Hindlimb muscle (tissue), 1 donor: ENCODE measurements at places on chromosomes 3 and 15.
A peak's percentile ranks its signal among the peaks of the same experiment; 100 is the strongest.

DNA sequence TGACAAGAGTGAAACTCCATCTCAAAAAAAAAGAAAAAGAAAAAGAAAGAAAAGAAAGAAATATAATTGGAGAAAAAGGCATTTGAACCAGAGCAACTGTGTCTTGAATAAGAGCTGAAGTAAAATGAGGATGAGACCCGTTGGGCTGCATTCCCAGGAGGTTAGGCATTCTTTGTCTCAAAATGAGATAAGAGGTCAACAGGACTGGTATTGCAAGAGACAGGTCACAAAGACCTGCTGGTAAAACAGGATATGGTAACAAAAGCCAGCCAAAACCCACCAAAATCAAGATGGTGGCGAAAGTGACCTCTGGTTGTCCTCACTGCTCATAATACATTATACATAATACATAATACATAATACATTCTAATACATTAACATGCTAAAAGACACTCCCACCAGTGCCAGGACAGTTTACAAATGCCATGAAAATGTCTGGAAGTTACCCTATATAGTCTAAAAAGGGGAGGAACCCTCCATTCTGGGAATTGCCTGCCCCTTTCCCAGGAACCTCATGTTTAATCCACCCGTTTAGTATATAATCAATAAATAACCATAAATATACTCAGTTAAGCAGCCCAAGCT lies 8.6 kb upstream of the TIPIN start:
- DNase-seq: no peak

DNA sequence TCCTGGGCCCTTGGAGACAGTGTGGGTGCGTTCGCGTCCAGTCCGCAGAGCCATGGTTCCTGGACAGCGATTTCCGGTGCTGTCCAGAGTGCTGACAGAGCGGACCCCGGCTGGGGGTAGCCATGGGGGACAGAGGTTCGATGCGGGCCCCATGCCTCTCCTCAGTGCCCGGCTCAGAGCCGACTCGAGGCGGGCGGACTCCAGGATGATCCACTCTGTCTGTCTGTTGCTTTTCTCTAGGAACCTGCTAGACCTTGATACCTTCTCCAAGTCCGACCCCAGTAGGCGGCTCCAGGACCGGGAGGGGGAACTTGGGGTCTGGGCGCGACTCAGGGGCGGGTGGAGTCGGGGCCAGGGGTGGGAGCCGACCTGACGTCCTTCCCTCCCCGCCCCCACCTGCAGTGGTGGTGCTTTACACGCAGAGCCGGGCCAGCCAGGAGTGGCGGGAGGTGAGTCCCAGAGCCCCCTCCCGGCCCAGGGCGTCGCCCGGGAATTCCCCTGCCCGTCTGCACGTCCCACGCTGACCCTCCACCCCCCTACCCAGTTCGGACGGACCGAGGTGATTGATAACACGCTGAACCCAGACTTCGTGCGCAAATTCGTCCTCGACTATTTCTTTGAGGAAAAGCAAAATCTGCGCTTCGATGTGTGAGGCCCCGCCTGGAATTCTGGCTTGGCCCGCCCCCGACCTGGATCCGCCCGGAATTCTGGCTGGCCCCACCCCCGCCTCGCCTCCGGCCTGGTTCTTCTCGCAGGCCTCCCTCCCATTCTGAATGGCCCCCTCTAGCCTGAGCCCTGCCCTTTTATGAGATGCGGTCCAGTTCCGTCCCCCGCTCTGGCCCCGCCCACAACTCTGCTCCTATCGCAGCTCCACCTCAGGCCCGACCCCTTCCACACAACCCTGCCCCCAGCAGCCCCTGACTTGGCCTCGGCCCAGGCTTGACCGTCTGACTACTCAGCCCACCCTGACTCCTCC lies 1.0 kb downstream of the CPNE9 start:
- DNase-seq: peak; percentile 35

DNA sequence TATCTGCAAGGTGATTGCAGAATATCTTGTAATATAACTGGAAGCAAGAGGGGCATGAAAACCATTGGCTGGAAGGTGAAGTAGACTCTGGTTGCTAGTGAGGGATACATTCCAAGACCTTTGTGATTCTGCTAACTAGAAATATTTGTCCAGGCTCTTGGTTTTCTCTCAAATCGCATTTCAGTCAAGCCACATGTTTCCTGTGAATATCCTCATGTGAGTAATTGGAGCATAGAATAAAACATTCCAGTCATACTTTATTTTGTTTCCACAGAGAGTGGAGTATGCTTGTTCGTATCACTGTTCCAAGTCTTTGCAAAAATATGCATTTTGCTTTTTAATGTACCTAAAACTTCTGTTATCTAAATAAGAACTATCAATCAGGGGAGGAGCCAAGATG lies 850.0 kb downstream of the EPHA3 start:
- DNase-seq: no peak

GRCh38 chr3:121800906-121801305 lies 34.0 kb downstream of the IQCB1 start:
- DNase-seq: no peak

DNA sequence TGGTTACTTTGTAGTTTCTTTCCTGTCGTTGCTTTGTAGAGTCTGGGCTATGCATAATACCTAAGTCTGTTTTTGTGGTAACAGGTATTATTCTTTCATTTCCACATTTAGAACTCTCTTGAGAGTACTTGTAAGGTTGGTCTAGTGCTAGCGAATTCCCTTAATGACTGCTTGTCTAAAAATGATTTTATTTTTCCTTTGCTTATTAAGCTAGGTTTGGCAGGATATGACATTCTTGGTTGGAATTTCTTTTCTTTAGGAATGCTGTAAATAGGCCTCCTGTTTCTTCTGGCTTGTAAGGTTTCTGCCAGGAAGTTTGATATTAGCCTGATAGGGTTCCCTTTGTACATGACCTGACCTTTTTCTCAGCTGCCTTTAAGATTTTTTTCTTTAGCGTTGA lies 70.1 kb upstream of the SGO1 start:
- DNase-seq: no peak

GRCh38 chr3:133374708-133375402 lies 25.0 kb upstream of the BFSP2 start:
- DNase-seq: no peak

DNA sequence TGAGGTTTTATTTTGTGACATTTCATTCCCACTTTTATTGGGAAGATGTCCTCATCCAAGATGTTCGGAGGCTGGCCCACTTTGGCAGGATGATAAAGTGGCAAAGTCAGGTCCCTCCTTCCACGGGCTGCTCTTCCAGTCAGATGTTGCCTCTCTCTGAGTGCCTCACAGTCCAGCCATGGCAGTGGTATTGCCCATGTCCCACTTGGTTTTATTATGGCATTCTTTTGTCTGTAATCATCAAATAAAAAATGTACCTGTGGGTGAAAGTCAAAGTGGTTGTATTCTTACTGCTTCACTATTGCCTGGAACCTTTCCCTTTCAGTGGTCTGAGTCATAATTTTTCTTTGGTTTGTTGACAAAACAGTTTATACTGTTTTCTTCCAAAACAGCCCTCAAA lies 20.2 kb downstream of the ARNT2 start:
- no peak for DNase-seq

- DNase-seq: no peak
These were observed 113.7 kb downstream of the OXSM start for GRCh38 chr3:25903371-25904129.

DNA sequence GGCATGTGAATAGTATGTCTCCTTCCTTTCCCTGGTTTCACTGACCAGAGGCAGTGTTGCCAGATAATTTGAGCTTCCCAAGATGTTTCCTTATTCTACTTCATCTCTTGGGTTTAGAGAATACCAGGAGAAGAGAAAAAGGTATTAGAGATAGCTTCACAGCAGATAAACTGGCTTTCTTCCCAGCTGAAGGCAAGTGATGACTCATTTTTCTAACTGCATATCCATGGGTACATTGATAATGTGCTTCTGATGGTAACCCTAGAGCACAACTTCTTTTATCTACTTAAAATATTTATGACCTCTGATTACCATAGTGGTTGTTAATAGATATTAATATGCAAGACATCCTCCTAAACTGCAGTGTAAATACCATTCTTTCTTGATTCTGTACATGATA lies 34.6 kb upstream of the CMTM8 start:
- no peak for DNase-seq

DNA sequence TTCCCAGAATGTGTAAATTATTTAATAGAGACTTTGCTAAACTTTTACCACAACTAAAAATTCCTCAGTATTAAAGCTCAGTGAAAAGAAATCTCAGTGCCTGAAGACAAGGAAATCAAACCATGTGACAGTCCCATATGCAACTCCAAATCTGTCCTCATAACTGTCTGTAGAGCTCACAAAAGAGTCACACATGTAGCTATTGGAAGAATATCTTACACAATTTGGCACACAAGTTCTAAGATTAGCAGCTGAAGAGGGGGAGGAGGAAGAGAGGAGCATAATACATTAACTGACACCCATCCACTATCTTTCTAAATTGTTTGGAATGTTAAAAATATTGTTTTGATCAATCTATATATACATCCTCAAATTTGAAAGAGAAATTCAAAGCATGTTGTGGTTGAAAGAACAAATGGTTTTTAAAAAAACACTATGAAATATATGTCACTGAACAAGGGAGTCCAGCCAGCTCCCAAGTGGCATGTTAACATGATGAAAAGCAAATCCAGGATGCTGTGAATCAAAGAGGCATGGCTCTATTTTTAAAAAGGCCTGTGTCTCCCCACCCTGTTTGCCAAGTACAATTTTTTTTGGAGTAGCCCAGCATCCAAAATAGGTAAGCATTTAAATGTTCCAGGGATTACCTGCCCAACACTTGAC lies 126.3 kb upstream of the NANOGP8 start:
- DNase-seq: no peak

- no peak for DNase-seq
These were observed 4.8 kb downstream of the LRRC58 start for GRCh38 chr3:120344349-120344748.

DNA sequence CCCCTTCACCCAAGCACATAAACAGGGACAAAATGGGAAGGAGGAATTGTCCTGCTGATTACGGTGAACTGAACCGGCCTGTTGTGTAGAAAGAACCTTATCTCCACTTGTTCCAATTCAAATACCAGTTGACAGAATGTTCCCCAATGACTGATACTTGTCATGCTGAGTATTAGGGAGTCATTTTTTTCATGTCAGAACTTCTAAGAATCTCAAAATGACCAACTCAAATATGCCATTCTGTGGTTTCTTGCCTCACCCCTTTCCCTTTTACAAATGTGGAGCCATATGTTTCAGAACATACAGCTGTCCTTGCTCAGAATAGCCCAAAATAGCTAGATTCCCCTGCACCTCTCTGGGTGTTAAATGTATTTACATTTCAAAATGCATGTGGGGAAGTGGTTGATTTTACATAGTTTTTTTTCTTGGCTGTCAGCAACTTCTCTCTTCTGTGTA lies 405.9 kb upstream of the TBL1XR1 start:
- no peak for DNase-seq

DNA sequence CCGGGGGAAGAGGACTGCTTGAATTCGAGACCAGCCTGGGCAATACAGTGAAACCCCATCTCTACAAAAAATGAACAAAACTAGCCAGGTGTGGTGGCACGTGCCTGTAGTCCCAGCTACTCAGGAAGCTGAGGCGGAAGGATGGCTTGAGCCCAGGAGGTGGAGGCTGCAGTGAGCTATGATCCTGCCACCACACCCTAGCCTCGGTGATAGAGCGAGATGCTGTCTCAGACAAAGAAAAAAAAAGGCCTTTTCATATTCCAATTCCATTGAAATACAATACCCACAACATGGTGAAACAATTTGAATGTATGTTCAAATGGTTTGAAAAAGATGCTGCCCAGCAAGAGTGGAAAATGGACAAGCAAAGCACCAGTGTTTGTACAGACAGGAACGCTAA lies 61.8 kb upstream of the ZNF148 start:
- no peak for DNase-seq

GRCh38 chr3:146750196-146750595 lies 145.1 kb upstream of the PLSCR5 start:
- no peak for DNase-seq

DNA sequence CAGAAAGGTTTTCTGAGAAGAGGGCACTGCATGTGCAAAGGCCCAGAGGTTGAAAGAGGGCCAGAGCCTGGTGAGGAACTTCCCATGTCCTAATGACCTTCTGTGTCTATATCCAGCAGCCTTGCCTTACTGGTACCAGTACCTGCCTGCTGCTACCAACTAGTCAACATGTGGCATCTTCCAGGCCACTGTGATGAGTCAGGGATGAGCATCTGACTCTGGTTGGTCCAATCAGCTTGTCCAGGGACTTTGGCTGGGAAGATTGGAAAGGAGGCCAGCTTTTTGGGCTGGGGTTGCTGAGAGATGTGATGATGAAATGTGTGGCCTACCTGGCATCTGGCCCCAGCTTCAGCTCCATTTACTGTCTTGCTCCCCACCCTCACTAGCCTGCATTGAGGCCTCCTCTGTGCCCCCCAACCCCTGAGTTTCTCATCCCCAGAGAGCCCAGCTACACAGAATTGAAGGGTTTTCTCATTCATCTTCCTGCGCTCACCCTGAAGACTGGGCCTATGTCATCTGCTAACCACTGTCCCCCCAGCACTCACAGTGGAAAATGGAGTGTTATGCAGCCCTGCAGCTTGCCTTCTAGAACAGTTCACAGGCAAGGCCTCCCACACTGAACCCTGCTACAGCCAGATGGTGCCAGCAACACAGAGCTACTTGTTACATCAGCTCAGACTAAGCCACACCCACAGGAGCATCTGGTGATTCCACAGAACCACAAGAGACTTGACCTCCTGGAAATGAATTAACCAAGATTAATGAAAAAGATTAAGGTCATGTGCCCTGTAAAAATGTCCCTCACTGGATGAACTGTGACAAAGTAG lies 1.3 kb upstream of the TWF2 start:
- no peak for DNase-seq

- no peak for DNase-seq
These were observed 156.5 kb upstream of the SLC2A2 start for GRCh38 chr3:171183042-171183441.

DNA sequence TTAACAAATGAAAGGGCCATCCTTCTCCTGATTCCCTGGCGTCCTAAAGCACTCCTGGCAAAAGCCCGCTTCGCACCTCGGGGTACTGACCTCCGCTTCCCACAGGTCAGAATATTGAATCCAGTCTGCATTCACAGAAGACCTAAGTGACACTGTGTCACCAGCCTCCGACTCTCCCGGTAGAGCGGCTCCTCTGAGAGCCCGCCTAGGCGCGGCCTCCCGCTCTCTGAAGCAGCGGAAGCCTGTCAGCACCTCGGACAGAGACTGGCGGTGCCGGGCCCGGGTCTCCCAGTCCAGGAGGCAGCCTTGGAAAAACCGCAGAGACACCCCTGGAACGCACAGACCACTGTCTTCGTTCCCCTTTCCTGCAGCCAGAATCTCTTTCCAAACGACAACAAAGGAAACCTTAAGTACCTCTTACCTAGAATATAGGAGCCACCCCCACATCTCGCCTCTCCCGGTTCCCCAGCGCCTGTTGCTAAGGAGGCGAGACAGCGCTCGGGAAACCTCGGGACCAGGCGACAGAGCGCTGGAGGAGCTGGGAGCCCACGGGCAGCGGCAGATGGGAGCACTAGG lies 1.2 kb downstream of the GABRB3 start:
- peak; percentile 48 for DNase-seq

- no peak for DNase-seq
These were observed 483.6 kb downstream of the GBE1 start for GRCh38 chr3:81277853-81278252.
